Stimulated activated CD4-positive, alpha-beta T cell treated with anti-CD3 and anti-CD28 coated beads, Interleukin-2, amount 100 ng/mL, for 24 hours (primary cell): ENCODE measurements at places on chromosomes 5 and 9.

DNA sequence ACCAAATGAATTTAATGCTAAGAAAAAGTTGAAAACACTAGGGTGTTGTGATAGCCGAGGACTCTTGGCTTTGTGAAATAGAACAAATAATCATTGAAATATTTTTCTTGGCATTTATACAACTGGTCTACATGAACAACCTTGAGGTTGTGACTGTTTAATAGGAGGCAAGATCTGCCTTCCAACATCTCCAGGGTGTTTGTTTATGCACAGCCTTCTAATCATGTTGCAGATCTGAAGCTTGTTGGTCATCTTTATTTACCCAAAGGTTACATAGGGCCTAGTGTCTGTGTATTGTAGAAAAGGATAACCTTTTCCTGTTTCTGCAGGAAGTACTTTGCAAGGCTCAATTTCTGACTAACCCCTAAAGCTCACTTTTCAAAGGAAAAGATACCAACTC, 65.2 kb upstream of the RANBP3L start:
- DNase-seq = no peak

GRCh38 chr5:77449981-77450380, 42.1 kb downstream of the WDR41 start:
- DNase-seq = no peak

- no peak for DNase-seq
Observed at GRCh38 chr9:12538842-12539579, 154.2 kb upstream of the TYRP1 start.

GRCh38 chr9:82467436-82467835, 478.9 kb downstream of the SPATA31D1 start:
- no peak for DNase-seq

DNA sequence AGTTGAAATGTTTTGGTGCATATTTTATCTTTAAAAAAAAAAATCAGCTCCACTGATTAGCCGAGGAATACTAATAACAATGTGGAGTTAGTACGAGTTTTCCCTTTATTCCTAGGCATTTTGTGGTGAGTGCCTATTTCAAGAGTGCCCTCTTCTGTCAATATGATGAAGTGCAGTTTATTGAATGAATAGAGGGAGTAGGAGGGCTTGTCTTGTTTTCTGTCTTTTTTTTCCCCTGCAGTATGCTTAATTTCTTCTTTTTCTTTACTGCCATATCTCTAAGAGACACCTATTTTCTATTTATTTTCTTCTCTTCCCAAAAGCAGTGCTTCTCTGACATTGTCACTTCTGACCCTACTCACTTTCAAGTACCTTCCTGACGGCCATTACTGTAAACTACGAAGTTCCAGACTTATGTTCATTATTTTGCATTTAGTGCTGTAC, 169.6 kb upstream of the PITX1 start:
- DNase-seq = no peak

GRCh38 chr5:174589599-174589998, 134.8 kb upstream of the MSX2 start:
- no peak for DNase-seq

- DNase-seq = no peak
Observed at GRCh38 chr5:138275379-138275782, 960 bp upstream of the GFRA3 start.

GRCh38 chr5:80406980-80407734, 707 bp upstream of the ZFYVE16 start:
- DNase-seq = no peak

GRCh38 chr9:91978740-91979414, 28.8 kb upstream of the ROR2 start:
- DNase-seq = no peak

DNA sequence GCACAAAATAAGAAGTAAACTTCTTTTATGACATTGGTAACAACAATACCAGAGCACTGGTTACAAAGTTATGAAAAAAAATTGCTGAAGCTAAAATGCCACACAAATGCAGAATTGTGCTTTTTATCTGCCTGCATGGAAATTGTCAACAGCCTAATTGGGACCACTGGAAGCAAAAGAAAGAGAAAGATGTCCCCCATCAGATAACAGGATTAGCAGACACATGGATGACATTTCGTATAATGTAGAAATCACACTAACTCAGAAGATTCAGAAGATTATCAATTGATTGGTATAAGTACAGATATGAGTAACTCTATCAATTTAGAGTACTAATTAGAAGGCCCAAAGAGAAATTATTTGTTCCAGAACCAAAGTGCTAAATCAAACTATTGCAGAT, 19.1 kb upstream of the FRMD3 start:
- DNase-seq = no peak

- DNase-seq = no peak
Observed at GRCh38 chr9:37370282-37370681, 52.2 kb upstream of the GRHPR start.

DNA sequence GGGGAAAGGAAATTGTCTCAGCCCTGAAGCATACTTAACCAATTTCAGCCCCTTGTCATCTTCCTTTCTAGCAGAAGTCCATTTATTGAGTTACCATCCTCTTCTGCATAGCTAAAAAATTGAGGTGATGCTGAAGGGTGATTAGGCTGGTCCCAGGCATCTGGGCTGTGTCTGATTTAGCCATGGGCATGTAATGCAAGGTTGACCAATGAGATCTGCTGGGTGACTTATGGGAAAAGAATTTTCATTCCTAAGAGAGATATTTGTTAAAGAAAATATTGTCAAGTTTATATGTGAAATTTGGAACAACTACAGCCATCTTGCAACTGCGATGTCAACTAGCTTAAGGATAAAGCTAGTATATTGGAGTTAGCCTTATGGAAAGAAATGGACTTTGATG, 5.1 kb downstream of the ITGA2 start:
- DNase-seq = no peak

GRCh38 chr9:93164085-93164484, 19.9 kb upstream of the WNK2 start:
- DNase-seq = no peak

DNA sequence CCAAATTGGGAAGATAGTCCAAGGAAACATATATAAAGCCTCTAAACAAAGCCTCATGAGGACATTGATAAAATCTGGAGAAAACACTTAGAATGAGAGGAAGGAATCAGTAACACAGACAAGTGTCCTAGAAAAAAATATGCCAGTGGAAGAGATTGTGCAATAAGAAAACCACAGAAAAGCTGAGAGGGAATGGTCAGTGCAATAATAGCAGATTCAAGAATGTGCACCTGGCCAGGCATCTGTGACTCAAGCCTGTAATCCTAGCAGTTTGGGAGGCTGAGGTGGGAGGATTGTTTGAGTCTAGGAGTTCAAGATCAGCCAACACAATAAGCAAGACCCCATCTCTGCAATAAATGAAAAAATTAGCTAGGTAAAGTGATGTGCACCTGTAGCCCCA, 691.2 kb upstream of the CDH6 start:
- DNase-seq = no peak

DNA sequence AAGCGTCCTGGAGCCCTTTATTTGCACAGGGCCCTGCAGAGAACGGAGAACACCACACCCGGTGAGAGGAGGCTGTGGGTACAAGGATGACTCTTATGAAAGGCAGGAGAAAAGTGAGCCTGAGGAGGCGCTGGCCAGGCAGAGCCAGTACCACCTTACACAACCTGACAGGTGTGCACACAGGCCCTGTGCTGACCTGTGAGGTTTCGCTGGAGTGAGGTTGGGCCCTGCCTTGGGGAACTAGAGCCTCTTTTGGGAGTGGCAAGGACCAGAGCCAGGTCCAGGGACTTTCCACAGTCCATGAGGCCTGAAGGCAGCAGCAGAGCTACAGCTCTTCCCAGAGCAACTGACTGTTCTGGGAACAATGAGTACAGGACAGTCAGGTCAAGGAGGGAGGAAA, 3.1 kb downstream of the SRD5A1 start:
- no peak for DNase-seq

- no peak for DNase-seq
Observed at GRCh38 chr5:100913298-100913697, 10.2 kb upstream of the ST8SIA4 start.

DNA sequence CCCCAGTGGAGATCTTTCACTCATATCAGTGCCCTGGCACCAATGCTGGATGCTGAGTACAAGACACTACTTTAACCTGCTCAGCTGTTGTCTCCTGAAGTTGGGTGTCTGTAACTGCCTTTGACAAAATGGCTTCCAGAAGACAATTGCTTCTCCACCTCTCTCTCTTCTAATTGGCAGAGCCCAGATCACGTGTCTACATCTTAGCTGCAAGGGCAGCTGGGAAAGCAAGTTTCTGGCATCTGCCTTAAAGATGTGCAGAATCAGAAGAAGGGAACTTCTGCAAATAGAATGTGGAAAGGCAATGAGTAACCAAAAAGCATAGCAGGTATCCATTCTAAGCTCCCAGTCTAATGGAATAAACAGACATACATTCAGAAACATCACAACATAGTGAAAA, 81.1 kb downstream of the PDZD2 start:
- DNase-seq = no peak

DNA sequence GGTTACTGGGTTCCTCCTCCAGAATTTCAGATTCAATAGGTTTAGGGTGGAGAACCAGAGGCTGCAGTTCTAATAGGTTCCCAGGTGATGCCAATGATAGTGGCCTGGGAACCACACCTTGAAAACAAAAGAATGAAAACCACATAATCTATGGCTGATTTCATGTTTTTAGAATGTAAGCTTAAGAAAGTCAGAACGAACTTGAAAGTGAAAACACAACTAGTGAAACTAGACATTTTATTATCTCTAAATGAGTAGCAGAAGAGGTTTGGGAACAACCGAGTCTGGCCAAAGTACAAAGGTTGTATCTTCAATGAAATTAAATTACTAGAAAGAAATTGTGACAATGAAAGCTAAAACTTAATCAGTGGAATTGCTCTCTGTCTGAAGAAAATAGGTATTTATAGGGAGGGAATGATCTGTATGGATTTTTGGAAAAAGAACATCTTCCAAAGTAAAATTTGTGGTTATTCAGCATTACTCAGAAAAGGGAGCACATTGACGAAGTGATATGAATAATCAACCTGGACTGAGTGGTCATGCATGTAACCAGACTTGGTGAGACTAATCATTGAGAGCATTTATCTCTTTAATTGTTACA, 24.9 kb upstream of the CEP120 start:
- peak; percentile 10 for DNase-seq

- no peak for DNase-seq
Observed at GRCh38 chr5:83470526-83471404, 779 bp upstream of the VCAN start.

DNA sequence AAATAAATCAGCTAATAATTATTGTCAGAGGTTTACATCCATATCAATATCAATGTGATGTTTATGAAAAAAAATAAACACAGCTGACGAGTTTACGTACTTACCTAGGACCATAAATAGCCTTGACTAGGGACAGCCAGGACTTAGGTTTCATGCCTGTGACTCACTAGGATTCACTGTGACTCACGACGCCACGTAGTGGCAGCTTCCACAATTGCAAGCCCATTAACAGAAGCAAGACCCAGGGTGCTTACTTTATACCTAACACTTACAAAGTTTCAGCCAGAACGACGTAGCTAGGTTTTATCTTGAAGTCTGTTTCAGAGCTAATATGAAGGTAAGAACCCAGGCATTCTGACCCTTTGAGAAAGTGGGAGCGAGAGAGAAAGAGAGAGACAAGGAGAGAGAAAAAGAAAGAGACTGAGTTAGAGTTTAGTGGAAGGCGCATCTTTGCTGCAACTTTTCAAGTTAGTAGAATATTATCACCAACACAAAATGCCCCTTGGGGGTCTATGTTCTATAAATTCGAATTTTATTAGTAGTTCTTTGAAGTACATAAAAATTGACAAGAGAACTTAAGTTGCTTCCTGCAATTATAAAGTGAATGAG, 191.2 kb downstream of the GNA14 start:
- peak; percentile 85 for DNase-seq

- DNase-seq = no peak
Observed at GRCh38 chr5:93151121-93151520, 429.9 kb downstream of the NR2F1-AS1 start.

GRCh38 chr5:146794326-146795029, 84.1 kb downstream of the PPP2R2B start:
- DNase-seq = no peak

DNA sequence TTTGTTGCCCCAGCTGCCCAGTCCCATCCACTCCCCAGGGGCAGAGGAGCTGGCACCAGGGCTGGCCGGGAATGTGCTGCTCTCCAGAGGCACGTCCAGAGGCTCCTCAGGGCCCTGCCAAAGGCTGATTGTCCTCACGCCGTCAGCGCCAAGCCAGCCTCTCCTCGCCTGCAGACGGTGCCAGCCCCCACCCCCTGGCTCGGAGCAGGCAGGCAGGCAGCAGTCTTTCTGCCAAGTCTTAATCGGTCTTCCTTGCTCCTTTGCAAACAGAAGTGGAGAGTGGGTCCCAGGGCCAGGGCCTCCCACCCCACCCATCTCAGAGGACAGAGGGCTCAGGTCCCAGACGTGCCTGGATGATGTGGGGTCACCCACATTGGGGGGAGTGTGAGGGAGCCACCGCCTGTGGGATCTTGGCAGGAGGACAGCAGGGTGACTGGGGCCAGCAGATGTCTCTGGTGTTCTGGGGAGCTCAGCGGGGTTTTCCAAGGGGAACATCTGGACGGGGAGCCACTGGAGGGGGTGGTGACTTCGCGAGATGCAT, 36.3 kb downstream of the FAM163B start:
- DNase-seq = no peak
